Left lobe of liver (tissue), 2 donors: ENCODE measurements at places on chromosomes 11 and 22.

DNA sequence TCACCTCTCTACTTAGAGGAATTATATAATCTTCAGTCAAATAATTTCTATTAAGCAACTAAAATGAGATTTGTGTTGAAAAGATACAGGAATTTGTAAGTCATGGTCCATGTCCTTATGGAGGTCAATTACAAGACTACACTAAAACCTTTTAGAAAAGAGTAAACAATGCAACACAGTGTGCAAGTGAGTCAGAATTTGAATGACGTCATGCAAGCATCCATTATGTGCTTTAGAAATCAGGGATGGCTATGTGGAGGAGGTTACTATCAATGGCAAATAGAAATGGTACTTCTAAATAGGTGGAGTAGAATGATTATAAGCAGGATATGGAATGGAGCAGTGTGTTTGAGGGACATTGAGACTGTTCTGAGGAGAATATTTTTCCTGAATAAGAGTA, 16.6 kb downstream of the OR10D3 start:
- DNase-seq: no peak

DNA sequence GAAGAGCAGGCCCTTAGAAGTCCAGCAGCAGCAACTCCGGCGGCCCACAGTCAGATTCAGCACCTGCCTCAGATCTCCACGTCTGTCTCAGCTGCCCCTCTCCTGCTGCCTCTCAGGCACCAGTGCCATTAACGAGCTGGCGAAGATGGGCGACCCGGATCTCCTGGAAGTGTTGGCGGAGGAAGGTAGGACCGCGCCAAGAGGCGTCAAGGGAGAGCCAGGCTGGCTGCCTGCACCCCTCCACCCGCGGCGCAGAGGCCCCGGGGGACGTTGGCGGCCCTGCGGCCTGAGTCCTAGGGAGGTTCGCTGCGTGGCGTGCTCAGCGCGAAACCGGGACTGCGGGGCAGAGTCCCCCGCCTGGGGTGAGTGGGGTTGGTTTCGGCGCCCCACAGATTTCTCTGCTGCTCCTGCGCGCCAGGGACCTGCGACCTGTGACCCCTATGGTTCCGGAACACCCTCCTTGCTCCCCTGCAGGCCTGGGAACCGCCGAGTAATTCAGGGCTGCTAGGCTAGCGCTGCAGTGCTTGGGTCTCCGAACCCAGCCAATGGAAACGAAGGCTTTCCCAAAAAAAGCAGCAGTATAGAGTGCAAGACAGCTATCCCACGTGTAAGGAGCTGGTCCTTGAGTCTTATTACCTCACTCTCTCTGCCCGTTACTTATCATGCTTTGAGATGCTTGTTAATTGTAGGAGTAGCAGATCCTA, 615 bp downstream of the ANO5 start:
- peak; percentile 45 for DNase-seq

DNA sequence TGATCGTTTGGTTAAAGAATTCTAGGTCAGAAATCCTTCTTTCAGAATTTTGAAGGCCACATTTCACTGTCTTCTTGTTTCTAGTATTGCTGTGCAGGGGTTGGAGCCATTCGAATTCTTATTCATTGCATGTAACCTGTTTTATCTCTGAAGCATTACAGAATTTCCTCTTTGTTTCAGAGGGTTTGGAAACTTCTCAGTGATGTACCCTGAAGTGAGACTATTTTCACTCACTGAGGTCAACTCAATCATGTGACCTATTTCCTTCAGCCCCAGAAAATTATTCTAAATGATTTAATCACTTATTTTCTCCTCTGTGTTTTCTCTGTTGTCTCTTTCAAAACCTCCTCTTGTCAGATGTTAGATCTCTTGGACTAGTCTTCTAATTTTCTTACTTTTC, 147.8 kb downstream of the ENTHD1 start:
- no peak for DNase-seq

DNA sequence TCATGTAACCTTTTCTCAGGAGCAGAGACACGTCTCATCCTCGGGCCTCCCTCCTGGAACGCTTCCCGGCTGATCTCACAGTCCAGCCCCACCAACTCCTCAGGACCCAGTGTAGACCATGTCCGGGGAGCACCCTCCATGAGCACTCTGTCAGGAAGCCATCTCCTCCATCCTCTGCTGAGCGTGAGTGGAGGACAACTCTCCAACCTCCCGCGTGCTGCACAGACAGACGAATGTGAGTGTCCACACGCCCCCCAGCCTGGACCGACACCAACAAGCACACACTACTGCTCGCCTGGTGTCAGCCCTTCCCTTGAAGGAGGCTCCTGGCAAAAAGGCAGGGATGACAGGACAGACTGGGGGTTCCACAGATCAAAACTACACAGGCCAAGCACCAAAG, 86.6 kb downstream of the SHANK2 start:
- DNase-seq: no peak

DNA sequence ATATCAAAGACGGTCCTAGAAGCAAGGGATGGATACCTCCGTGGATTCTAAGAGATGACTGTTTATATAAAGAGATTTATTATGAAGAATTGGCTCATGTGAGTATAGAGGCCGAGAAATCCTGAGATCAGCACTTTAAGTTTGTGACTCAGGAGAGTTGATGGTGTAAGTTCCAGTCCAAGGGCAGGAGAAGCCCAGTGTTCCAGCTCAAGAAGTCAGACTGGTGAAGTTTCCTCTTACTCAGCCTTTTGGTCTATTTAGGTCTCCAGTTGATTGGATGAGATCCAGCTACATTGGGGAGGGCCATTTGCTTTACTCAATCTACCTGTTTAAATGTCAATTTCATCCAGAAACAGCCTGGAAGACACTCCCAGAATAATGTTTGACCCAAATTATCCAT, 45.1 kb downstream of the TSPAN18 start:
- no peak for DNase-seq

DNA sequence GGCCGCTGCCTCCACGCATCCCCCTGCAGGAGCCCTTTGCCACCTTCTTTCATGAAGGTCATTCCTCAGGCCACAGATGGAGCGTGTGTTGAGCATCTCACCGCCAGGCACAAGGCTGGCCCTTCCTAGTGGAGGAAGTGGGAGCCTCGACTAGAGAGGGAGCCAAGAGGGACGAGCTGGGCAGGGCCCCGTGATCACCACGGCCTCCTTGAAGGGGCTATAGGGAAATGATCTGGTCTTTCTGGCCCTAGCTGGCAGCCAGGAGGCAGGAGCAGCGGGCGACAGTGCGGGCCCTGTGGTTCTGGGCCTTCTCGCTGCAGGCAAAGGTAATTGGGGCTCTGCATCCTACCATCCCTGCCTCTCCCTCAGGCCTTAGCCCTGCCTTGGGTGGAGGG, 49.1 kb downstream of the PISD start:
- no peak for DNase-seq

DNA sequence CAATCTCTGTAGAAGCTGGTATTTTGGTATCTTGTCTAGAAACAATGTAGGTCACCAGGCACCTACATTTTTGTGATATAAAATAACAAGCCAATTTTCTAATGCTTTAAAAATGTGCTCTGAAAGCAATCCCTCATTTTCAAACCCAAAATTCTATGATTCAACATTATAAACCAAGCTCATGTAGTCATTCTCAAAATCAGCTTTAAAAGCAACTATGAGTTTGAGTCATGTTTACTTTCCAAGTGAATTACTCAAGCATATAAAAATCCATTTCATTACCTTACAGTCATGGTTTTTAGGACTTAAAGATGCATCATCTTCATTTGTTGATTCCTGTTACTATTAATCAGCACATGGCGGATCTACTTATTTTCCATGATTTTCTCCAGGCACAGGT, 216.4 kb downstream of the GRM5 start:
- no peak for DNase-seq

DNA sequence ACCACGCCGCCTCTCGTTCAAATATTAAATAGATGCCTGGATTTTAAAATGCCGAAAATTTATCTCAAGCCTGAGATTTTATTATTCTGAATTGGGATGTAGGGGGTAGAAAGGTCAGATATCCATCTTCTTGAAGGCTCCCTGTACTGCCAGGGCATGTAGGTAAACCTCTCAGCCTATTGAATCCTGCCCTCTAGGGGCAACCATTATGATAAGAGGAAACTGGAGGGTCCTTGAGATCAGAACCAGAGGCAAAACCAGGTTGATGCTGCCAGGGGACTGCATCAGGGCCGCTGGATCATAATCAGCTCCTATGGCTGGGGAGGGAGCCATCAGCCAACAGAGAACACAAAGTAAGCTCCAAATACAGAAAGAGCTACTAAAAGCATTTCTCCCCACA, 92.4 kb downstream of the KCNC1 start:
- no peak for DNase-seq

DNA sequence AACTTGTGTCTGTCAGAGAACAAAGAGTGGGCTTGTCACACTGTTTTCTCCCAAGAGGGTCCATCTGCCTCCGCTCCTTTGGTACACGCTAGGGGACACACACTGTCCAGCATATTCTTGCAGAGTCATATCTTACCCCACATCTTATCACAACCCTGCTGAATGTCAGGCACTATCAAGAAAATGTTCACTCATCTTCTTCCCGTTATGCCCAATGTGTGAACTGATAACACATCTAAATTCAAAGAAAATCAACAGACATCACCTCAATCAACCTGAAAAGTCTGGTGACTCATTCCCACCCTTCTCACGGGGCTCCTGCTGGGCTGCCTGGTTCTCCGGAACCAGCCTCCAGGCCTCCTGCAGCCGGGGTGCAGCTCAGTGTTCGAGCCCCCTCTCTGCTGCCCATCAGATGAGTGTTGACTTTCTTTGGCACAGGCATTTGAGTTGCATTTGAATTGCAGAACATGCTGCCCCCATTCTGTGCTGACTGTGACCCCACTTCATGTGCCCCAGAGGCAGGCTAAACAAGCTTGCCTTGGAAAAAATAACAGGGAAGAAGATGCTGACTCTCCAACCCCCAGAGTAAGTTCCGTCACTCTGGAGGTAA, 19.4 kb downstream of the GRAP2 start:
- no peak for DNase-seq

- DNase-seq: no peak
Observed at GRCh38 chr11:69456712-69457111, 24.8 kb upstream of the LINC01488 start.

- DNase-seq: no peak
Observed at GRCh38 chr22:31274017-31274416, 18.3 kb downstream of the PIK3IP1 start.

DNA sequence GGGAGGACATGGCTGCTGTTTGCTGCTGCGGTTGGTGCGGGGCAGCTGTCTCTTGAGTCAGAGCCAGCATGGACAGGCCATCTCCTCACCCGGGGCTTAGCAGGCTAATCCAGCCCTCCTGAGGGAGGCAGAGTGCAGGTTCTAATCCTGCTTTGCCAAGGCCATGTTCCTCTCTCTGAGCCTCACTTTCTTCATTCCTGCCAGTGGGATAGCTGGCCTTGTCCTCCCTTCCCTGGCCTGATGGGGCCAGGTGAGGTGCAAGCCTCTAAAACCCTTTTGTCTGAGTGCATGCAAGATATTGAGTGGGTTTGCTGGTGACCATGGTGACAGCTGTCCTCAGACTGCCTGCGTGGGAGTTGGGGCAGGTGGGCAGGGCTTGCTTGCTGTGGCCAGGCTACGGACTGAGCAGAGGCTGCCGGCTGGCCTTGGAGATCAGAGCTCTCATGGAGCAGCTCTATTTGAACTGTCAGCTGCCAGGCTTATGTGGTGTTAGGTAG, 3.6 kb downstream of the USP35 start:
- DNase-seq: peak; percentile 69

DNA sequence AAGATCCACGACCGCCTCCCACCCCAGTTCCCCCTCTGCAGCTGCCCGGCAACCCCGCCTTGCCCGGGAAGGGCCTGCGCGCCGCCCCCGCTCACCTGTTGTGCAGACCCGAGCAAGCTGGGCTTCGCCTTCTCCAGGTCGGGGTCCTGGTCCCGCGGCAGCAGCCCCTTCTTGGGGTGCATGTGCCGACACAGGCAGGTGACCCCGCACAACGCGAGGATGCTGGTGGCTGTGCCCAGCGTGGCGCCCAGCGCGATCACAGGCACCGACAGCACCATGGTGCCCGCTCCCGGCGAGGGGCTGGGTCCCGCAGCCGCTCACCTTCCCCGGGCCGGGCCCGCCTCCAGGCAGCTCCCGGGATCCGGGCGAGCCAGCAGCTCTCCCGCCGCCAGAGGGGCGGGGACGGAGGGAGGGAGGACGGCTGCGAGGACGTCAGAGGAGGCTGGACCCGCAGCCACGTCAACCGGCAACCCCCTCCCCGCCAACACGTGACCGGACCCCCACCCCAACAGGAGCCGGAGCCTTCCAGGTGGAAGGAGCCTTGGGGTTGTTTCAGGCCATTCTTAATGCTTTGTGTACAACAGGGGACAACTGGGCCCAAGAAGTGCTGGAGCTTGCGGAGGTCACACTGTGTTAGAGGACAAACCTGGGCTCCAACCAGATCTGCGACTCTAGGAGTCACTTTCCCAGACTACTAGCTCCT, at the start of gene SYT13:
Gene SYT13 (minus strand): TSS at position 412 of the 703 bp plus-strand sequence. CDS start 134 bp downstream, at position 278.
- DNase-seq: no peak

GRCh38 chr11:55457641-55458040, 89.9 kb downstream of the OR4A15 start:
- no peak for DNase-seq

- no peak for DNase-seq
Observed at GRCh38 chr22:50576070-50576469, 2.2 kb downstream of the CPT1B start.

DNA sequence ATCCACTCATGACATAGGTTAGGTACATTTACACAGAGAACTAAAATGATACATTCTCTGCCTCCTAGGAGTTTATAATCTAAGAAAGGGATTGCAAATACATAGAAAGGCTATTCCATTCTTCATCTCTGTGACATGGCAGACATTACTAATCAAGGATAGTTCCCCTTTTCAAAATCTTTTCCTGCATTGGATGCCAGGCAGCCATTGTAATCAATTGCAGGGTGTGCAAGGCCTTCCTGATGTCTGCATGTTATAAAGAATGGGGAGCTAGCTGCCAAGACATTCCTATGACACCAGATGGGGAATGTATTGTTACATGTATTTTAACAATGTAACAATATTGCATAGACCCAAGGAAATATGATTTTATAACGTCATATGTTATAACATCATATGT, 82.0 kb downstream of the KIRREL3 start:
- no peak for DNase-seq

- DNase-seq: no peak
Observed at GRCh38 chr11:73240190-73240781, 22.2 kb downstream of the P2RY2 start.

- DNase-seq: peak; percentile 14
Observed at GRCh38 chr11:120034881-120035630, 102.9 kb downstream of the TRIM29 start.

- DNase-seq: no peak
Observed at GRCh38 chr11:122398167-122398566, 257.4 kb upstream of the UBASH3B start.

- no peak for DNase-seq
Observed at GRCh38 chr11:85182441-85183387, 444.4 kb downstream of the DLG2 start.
